ENCODE measurements at places on chromosomes 6 and 20. TPM values are rescaled to one million over a fixed set of nuclear protein-coding genes. Genes with fewer than 3 reads are reported as not detected.

The CST4 gene
- total RNA-seq: not detected

DNA sequence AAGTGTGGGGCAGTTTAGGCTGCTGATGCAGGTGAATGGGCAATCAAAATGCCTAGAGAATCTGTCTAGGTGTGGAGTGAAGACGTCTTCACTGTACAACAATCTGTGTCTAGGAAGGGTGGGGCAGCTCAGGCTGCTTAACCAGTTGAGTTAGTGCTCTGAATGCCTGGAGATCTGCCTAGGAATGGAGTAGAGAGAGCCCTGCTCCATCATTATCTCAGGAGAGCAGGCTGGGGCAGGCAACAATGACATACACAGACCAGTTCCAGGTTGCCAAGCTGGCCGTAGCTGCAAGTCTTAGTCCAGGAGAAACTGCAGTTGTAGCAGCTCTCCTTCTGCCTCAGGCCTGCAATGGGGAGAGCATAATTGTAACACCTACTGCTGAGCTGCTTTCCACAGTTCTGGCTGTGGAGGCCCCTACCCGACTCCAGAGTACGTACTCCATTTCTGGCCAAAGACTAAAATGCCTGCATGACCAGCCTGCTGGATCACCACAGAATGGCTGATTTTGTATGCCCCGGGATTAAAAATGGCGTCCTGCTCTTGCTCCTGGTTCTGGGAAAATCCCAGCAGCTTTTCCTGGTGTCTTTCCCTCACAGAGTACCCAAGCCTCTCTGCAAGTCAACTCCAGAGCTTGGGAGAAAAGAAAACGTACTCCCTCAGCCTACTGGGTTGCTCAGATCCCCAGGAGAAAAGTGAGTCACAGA lies 545.4 kb downstream of the ADGRB3 start:
- DNase-seq: no peak

The PRR18 gene
- total RNA-seq: not detected

- no peak for DNase-seq
Observed at GRCh38 chr6:28982476-28983266, 22.4 kb downstream of the ZNF311 start.

The LPA gene
- not detected for total RNA-seq

The ZKSCAN3 gene
- 3.4 TPM for total RNA-seq

DNA sequence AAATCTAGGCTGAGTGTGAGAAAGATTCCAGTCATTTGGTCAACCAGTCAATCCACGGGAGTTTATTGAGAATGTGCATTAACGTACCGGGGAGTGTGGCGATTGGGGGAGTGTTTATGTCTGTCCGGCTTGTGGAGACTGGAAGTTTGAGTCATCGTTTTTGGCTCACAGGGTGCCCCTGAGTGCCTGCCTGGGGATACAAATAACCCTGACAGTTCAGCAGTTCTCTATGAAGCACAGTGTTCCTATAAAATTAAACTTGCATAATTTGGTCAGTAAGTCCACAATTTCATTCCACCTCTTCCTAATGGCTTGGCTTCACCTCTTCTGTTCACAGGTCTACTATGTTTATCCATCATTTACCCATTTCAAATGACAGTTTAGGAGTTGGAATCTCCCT lies 72.6 kb upstream of the PLEKHG1 start:
- peak; percentile 21 for DNase-seq

DNA sequence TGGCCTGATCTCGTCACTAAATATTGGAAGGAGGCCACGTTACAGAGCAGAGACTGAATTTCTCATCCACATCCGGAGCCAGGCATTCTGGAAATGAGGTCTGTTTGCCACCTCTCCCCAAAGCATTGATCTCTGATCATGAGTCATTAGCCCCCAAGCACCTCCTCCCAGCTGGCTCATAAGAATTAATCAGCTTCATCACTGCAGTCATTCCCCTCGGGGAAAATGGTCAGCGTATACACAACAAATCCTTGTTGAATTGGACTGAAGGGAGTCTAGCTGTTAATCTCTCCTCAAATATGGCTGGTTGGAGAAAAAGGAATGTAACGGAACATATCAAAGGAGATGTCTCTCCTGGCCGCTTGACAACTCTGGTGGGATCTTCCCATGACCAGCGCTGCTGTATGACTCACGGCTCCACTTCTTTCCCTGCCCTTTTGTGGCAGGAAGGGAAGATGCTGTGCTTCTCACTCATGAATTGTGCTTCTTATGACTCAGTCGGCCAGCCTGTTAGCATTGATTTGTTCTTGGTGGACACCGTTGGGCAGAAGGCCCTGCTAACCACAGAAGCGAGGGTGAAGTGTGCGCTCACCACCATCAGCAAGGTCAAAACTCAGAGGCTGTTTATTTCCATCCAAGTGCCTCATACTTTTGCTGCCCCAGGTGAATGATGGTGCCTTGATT lies 76.7 kb downstream of the RNF182 start:
- DNase-seq: no peak

DNA sequence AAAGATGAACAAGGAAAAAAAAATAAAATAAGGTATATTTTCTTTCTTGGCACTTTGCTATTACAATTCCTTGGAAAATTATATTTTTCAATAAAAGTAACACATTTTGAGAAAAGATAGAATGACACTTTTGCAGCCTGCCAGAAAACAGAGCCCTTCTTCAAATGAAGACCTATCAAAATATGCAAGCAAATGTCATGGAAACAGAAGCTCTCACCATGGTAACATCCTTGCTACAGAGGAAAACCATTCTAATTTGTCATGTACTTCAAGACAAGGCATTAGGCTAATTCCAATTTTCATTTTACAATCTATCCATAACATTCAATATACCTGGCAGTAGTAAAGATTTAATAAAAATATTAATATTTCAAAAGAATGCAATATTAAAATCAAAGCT lies 177.9 kb downstream of the RNGTT start:
- no peak for DNase-seq

DNA sequence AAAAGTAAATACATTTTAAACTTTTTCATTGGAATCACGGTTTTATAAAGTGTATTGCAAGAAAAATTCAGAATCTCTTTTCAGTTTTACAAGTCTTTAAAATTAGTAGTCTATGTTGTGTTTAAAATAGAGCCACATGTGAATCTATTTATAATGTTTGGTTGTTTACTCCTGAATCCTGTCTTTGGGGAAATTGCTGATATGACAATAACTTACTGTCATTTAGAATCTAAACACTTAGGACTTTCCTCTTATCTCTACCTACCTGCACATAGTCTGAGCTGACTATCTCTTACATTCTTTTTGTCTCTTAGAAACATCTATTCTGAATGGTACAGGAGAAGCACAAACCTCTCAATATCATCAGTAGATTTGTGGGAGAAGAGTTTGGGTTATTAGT lies 4.1 kb upstream of the SRSF12 start:
- no peak for DNase-seq

DNA sequence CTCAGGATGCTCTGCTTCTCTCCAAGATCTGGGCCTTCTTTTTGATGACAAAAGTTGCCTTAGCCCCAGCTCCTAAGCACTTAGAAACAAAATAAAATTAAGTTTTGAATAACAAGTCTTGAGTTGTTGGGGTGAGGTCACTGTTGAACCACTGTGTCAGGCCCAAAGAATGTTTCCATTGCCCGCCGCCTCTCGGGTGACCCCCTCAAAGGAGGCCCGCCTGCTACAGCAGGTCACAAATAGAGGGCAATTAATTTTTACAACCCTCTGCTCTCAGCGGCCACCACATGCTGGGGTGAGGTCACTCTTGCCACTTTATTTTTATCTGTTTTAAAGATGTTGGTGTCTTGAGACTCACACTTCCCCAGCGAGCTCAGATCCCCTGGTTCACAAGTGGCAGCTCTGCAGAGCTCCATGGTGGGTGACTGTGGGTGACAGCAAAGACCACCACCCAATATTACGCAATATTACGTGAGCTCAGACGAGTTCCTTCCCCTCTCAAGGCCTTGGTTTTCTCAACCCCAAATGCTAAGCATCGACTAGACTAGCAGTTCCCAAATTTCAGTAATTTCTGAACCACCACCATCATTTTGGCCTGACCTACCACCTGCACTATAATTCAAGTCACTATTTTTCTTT lies 247.7 kb upstream of the PMEPA1 start:
- DNase-seq: no peak

DNA sequence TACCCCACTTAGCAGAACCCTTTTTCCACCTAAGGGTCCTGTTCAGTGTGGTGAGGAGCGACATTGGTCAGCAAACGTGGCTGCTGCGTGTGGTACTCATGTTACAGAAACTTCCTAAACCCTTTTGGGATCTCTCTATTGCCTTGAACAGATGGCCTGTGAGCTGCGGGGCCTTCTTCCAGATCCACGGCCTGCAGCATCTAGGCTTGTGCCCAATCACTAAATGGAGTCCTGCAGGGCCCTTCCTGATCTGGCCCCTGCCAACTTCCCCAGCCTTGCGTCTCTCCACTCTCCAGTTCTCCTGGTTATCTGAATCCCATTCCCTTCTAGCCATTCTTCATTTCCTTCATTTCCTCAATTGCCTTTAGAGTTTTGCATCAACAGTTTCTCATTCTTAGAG lies 85.6 kb downstream of the PDE7B start:
- DNase-seq: no peak

The AGER gene
- 1.8 TPM for total RNA-seq

The NT5DC1 gene
- total RNA-seq: 15.4 TPM

- DNase-seq: no peak
Observed at GRCh38 chr6:158071121-158072082, 89.7 kb downstream of the SYNJ2 start.

The NCOA7 gene
- total RNA-seq: 29.6 TPM

- no peak for DNase-seq
Observed at GRCh38 chr6:89351671-89352277, 748 bp downstream of the UBE2J1 start.

- no peak for DNase-seq
Observed at GRCh38 chr6:35078896-35079295, 62.2 kb downstream of the TCP11 start.

The MOG gene
- total RNA-seq: not detected

The SLC35D3 gene
- not detected for total RNA-seq

The SLC17A1 gene
- not detected for total RNA-seq

DNA sequence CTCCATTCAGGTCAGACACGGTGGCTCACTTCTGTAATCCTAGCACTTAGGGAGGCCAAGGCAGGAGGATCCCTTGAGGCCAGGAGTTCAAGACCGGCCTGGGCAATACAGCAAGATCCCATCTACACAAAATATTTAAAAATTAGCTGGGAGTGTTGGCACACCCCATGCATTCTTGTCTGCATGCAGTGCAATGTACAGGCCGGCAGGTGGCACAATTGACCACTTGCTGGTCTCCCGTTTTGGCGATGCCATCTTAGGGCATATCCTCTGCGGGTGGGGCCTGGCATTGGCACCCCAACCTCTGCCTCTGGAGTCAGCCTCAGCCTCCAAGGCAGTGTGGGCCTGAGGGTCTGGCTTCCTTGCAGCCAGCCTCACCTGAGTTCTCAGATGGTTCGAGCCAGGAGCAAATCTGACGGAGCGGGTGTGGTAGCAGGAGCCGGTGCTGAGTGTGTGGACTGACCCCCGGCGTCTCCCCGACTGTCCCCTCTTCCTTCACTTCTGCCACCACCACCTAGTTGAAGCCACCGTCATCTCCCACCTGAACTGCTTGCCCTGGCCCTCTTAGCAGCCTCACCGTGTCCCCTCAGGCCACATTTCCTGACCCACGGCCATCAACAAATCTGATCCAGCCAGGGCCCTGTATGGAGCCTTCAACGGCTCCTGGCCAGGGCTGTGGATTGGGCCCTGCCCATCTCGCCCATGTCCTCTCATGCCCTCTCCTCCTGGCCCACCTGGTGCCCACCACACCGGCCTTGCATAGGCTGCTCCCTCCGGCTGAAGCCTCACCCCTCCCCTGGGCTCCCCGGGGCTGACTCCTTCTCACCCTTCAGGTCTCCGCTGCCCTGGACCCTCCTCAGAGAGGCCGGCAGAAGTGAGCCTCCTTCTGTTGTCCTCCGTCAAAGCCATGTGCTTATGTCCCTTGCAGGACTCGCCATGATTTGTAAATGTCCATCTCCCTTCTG lies 44.0 kb downstream of the EFCAB8 start:
- DNase-seq: no peak

DNA sequence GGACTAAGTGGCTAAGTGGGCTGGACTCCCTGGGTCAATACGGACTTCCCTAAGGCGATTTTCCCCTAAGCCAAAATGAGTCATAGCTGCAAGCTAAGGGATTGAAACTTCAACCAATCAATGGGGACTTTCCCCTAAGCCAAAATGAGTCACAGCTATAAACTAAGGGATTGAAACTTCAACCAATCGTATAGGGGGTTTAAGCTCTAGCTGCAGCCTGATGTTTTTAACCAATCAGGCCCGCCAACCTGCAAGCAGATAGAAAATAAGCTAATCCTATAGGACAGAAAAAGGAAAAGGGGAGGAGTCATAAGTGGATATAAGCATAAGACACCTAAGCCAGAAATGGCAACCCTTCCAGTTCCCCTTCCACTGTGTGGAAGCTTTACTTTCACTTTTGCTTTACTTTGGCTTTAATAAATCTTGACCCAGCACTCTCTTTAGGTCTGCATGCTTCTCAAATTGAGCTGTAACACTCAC lies 655.0 kb upstream of the HS3ST5 start:
- DNase-seq: no peak

- no peak for DNase-seq
Observed at GRCh38 chr6:163260111-163260895, 154.2 kb upstream of the QKI start.

The OLIG3 gene
- total RNA-seq: not detected

GRCh38 chr6:113299531-113299930 lies 557.6 kb upstream of the MARCKS start:
- no peak for DNase-seq

The FAM83D gene
- total RNA-seq: 5.7 TPM

DNA sequence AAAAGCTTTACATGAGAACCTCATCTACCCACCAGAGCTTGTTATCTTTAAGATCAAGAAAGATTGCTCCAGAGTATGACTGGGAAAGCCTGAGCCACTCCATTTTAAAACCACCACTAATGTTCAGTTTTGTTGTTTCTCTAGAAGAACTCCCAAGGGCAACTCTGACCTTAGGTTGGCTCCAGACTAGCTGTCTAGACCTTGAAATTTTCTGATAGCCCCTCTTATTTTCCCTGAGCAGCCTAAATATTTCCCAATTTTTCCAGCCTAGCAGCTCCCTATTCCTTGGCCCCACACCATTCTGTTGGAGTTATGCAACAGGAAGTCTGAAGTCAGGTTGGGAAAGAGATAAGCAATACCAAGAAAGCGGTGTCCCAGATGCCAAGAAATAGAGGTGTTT lies 84.6 kb upstream of the TCF21 start:
- no peak for DNase-seq

The SULF2 gene
- total RNA-seq: 53.9 TPM

GRCh38 chr6:64227863-64228262 lies 592.3 kb downstream of the PHF3 start:
- no peak for DNase-seq

The SLCO4A1 gene
- total RNA-seq: 26.0 TPM

The KCNB1 gene
- 2.3 TPM for total RNA-seq

The DNAH8 gene
- total RNA-seq: not detected

All from thoracic aorta (tissue), 2 donors.